Amniotic stem cell (primary cell): ENCODE measurements at places on chromosomes 7 and 10.

GRCh38 chr7:50307368-50308032 is 3.0 kb downstream of the IKZF1 start:
- DNase-seq = no peak

DNA sequence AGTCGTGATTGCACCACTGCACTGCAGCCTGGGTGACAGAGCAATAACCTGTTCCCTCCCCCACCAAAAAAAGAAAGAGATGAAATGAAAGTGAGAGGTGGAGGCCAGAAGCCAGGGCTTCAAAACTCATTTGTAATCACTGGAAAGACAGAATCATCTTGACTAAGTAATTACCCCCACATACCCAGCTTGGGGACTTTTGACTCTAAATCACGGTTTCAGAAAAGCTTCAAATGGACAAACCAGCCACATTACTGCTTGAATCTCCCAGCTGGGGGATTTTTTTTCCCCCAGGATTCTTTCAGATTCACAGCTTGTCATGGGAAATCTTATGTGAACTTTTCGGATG is 361.0 kb downstream of the FRMD4A start:
- no peak for DNase-seq

GRCh38 chr10:116076621-116077020 is 196.4 kb downstream of the GFRA1 start:
- DNase-seq = no peak

DNA sequence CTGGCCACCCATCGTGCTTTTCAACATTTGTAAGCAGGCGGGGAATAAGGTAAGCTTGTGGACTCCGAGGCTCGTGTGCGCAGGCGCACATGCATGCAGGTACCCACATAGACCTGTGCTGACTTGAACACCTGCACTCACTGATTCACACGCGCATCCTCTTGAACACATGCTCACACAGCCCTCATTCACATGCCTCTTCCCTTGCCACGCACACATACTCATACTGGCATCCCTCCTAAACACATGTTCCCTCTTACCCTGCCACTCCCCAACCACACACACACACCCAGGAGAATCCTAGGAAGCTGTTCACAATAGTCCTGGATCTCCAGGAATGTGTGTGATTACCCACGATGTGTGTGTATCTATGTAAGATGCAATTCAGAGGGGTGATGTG is 44.1 kb upstream of the LBX1 start:
- DNase-seq = no peak

GRCh38 chr10:103933557-103934121 is 15.7 kb upstream of the STN1 start:
- DNase-seq = no peak
